Globus pallidus (tissue), 1 donor: ENCODE measurements at places on chromosomes 4 and X.

- DNase-seq, result no peak
Observed at GRCh38 chr4:29817961-29818360, 902.2 kb upstream of the PCDH7 start.

GRCh38 chr4:186351668-186352194 lies 85.7 kb downstream of the F11 start:
- DNase-seq, result no peak

GRCh38 chr4:73653695-73654106 lies 33.5 kb upstream of the RASSF6 start:
- peak; percentile 69 for DNase-seq

DNA sequence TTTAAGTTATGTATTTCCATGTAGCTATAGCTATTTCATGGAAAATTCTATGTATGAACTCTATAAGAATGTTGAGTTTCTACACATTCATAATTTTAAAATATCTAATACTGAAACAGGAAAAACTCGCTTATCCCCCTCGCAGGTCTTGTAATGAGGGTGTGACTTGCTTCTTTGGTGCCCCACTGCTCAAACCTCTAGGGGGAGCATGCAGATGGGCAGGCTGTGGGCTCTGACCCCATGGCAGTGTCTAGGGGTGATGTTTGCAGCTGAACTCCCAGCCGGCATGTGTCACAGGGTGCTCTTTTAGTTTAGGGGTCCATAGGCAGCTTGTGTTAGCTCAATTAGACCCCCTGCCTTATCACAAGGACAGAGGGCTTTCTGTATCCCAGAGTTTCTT lies 1825.7 kb upstream of the ADGRL3 start:
- no peak for DNase-seq

GRCh38 chr4:109658871-109659410 lies 44.3 kb downstream of the CASP6 start:
- DNase-seq, result peak; percentile 19

DNA sequence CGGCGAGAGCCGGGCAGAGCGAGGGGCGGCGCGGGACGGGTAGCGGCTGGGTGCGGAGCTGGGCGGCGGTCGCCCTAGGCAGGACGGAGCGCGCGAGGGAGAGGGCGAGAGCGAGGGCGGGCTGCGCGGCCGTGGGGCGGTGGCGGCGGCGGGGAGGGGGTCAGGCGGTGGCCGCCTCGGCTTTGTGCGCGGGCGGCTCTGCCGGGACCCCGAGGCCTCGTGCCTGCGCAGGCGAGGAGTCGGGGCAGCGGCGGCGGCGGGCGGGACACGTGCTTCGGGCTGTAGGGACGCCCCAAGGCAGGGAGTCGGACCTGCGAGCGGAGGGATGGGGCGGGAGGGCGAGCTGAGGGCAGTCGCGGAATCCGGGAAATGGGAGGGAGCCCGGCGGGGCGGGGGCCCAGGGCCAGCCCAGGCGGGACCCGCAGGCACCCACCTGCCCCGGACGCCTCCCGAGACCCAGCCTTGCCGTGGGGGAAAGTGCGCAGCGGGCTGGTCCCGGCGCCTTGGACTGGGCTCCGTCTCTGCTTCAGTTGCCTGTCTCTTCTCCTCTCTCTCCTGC lies 465 bp downstream of the BMPR1B start:
- DNase-seq, result peak; percentile 11

GRCh38 chrX:101260435-101260834 lies 30.7 kb downstream of the TAF7L start:
- DNase-seq, result no peak

- no peak for DNase-seq
Observed at GRCh38 chr4:75470738-75471137, 43.5 kb downstream of the RCHY1 start.

DNA sequence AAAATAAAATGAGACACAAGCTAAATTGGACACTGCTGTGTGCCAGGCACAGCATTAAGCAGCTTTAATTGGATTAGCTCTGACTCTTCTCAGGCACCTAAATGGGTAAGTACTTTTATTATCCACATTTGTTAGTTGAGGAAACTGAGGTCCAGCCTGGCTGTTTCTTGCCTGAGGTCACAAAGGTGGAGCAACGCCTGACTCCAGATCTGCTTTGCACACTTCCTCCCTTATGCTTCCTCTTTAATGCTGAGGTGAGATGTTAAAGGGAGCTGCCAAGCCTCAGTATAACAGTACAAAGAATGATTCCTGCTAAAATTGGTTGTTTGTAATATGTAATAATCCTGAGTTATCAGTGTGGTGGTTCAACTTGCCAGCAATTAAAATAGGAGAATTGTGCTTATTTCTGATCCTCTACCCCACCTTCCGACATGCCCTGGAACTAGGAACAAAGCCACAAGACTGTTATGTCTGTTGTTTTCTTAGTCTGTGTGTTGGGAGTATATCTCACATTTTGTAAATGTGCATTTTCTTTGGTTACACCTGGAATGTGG lies 74.4 kb downstream of the AFF1 start:
- no peak for DNase-seq

DNA sequence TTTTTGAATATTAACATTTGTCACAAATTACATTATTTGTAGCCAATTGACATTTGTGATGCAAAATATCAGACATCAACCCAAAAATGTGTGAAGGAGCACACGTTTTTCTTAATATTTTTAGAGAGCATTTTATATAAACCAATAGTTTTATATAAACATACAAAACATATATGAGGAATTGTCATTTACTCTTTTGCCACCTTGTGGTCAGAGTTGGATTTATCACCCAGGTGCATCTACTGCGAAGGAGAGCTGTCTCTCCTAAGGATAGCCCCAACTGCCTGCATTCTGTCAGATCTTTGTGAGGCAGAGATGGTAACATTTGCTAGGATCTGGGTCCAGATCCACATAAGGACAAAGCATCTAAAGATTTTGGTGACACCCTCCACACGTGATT lies 2.5 kb upstream of the USP27X start:
- no peak for DNase-seq

GRCh38 chr4:120977435-120977997 lies 55.0 kb upstream of the PRDM5 start:
- DNase-seq, result peak; percentile 1

DNA sequence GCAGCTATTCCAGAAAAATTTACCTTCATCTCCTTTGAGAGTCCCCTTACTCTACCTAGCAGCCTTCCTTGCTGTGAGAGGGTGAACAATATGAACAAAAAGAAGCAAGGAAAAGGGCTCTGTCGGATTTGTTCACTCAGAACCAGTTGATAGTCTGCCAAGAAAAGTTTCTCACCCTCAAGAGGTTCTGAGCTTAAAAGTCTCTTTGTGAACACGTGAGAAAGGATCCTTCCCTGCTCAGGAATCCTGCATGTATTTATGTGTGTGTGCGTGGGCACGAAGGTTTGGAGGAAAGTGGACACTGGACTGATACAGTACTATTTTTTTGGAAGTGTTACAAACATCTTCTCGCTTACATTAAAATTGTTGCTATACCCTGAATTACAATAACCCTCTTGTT lies 178.6 kb upstream of the JADE1 start:
- no peak for DNase-seq

DNA sequence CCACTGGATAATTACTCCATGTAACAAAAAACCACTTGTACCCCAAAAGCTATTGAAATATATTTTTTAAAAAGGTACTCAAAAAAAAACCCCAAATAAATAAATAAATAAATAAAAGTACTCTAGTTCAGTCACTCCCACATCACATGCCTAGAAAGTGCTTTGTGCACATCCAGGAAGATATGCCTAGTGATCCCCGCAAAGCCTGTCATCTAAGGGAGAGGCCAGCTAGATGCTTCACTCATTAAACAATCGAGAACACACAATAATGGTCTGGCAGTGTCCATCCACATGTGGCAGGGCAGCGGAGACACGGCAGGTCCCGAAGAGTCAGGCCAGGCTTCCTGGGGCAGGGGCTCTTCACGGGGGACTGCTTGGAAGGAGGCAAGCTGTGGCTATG lies 47.6 kb downstream of the RAB33B start:
- no peak for DNase-seq

DNA sequence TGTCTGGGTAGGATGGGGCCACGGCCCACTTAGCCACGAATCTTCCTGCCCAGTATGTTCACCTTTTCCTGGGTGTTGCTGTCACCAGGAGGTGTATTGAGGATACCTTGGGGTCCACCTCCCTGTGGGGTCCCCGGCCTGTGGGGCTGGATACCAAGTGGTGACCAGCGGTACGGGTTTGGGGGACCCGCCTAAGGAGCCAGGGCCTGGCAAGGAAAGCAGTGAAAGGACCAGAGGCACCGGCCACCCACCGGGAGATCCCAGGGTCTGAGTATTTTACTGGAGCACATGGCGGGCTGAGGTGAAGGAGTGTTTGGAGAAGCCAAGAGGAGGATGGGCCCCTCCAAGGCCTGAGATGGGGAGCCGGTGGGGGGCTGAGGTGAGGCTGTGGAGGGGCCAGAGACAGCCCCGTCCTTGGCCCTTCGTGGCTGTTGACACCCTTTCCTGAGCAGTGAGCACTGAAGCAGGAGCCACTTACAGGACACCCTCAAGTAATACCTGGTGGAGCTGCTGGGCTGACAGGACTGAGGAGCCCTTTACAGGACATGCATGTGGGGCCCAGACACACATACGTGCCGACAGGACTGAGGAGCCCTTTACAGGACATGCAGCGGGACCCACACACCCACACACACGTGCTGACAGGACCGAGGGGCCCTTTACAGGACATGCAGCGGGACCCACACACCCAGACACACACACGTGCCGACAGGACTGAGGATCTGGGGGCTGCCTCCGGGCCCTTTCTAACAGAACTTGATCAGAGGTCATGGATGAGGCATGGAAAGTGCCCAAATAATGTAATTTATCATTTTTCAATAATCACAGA lies 38.4 kb downstream of the TMEM271 start:
- no peak for DNase-seq

GRCh38 chrX:12984603-12985319 lies 9.9 kb downstream of the TMSB4X start:
- DNase-seq, result no peak

GRCh38 chr4:142607976-142608375 lies 238.1 kb downstream of the INPP4B start:
- DNase-seq, result no peak

DNA sequence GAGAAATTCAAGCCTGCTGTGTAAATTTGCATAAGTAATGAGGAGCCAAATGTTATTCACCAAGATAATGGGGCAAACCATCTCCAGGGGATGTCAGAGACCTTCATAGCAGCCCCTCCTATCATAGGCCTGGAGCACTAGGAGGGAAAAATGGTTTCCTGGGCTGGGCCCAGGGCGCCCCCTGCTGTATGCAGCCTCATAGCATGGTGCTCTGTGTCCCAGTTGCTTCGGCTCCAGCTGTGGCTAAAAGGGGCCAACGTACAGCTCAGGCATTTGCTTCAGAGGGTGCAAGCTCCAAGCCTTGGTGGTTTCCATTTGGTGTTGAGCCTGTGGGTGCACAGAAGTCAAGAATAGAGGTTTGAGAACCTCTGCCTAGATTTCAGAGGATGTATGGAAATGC lies 859.3 kb downstream of the RPA4 start:
- DNase-seq, result no peak

GRCh38 chrX:10174051-10174450 lies 17.3 kb downstream of the CLCN4 start:
- no peak for DNase-seq
